Ovary (tissue), 10 donors: ENCODE measurements at places on chromosomes 2 and 18.

DNA sequence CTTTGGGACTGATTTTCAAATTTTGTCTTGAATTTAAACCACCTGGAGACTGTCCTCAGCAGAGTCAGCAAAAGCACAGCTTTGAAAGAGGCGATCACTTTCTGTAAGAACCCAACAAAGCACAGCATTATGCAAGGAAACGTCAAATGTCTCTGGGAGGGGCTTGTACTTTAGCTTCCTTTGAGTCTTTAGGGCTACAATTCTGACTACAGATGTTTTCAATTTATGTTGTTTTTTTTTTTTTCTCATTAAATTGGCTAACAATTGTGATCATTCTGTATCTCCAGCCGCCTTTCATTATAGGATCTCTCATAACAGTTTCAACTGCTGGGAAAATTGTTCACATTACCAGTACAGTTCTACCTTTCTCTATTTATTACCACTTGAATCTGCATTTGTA, 48.3 kb downstream of the COL3A1 start:
- no peaks in the 10 kb centered on the region for H3K27me3 ChIP-seq
- no peak overlapping the region for H3K4me3 ChIP-seq
- no peak overlapping the region for H3K27ac ChIP-seq
- DNase-seq = no peak
- peaks cover 4% of the 10 kb centered on the region for H3K4me1 ChIP-seq

GRCh38 chr18:12065397-12065796, 28.2 kb upstream of the ANKRD62 start:
- H3K36me3 ChIP-seq = no peaks in the 10 kb centered on the region
- H3K27ac ChIP-seq = no peak overlapping the region
- no peaks in the 10 kb centered on the region for H3K4me1 ChIP-seq
- H3K27me3 ChIP-seq = no peaks in the 10 kb centered on the region
- no peak overlapping the region for H3K4me3 ChIP-seq
- no peak for DNase-seq

- no peaks in the 10 kb centered on the region for H3K36me3 ChIP-seq
- DNase-seq = no peak
Observed at GRCh38 chr2:205752924-205753323, 70.6 kb downstream of the NRP2 start.

DNA sequence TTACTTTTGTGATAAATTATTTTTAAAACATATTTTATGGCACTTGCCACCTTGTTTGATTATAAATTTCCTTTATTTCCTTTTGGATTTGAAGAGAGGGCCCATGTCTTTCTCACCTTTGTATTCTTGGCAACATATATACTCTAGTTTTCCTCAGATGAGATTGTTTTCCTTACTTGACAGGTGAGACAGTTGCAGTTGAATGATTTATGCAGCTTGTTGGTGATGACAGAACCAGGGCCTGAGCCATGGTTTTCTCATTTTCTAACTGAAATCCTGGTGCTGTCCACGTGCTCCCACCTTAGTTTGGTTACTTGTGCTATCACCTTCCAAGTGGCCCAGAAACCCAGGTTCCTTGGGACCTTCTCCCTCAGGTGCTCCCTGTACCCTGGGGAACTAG, 58.2 kb downstream of the TTC39C start:
- no peak overlapping the region for H3K4me3 ChIP-seq
- no peak overlapping the region for H3K27ac ChIP-seq
- H3K27me3 ChIP-seq = no peaks in the 10 kb centered on the region

DNA sequence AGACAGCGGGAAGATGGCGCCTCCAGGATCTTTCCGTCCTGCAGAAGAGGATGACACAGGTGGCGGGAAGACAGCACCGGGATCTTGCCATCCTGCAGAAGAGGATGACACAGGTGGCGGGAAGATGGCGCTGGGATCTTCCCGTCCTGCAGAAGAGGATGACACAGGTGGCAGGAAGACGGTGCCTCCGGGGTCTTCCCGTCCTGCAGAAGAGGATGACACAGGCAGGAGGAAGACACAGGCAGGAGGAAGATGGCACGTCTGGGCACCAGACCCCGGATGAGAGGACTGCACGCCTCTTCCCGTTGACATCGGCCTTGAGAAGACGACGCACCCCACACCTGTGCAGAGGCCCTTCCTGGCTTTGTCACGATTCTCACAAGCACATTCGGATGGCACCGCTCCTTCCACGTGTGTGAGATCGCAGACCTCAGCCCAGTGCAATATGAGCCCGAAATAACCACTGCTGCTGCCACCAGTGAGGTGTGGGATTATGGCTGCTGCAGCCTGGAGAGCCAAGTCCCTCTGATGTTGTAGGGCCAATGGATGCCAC, 79.4 kb upstream of the SNTG2 start:
- no peaks in the 10 kb centered on the region for H3K36me3 ChIP-seq
- H3K4me3 ChIP-seq = no peak overlapping the region
- H3K4me1 ChIP-seq = no peaks in the 10 kb centered on the region
- DNase-seq = no peak
- no peak overlapping the region for H3K27ac ChIP-seq
- no peaks in the 10 kb centered on the region for H3K27me3 ChIP-seq

DNA sequence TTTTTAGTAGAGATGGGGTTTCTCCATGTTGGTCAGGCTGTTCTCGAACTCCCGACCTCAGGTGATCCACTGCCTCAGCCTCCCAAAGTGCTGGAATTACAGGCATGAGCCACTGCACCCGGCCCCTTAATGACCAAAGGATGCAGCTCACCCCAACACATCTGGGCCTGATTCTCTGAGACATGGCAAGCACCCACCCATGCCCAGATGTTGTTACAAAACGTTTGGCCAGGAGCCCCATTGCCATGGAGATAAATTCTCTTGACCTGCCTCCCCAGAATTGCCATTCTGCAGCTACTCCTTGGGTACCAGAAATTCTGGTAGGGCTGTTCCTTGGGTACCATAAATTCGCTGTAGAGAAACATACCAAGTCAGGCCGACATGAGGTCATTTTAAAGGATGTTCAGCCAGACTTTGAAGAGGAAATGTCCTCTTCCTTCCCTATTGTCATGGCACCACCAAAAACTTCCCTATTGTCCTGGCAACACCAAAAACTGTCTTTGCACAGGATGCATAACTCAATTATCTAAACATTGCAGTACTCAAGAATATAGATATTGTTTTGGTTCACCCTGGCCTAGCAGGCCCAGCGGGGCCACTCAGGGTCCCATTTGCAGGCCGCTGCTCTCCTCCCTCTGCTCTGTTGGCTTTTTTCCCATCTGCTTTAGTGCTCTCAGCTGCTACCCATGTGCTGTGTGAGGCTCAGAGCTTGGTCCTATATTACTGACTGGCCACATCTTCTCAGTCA, 160.9 kb upstream of the TTC39C start:
- H3K36me3 ChIP-seq = no peaks in the 10 kb centered on the region
- no peak overlapping the region for H3K4me3 ChIP-seq
- no peak for DNase-seq
- H3K4me1 ChIP-seq = no peaks in the 10 kb centered on the region
- H3K27ac ChIP-seq = no peak overlapping the region

DNA sequence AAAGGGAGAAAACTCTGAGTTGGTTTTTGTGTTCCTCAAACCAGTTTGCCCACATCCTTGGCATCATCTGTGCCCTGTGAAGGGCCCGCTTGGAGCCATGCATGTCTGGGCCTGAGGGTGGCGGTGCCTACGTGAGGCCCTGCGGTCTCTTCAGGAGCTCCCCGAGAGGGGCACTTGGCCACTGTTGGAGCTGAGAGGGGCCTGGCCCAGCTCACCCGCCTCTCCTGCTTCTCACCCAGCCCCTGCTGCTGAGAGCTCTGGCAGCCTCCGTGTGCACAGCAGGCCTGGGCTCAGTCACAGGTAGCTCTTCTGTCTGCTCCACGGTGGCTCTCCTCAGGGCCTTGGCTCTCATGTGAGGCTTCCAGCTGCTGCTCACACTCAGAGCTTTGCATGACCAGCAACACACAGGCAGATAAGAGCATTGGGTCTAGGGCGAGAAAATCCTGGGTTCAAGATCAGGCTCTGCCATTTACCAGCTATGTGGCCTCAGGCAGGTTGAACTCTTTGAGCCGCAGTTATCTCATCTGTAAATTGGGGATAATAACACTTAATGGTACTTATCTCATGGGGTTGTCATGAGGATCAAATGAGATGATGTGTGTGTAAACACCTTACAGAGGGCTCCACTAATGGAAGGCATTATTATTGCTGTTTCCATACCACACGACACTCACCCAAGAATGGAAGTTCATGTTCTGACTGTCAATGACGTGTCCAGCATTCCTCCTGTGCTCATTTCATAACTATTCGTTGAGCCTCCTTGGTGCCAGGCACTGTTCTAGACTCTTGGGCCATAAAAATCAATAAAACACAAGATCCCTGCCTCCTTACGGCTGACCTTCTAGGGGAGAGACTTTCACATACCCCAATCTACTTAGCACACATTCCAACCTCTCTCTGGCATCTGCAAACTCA, 41.6 kb upstream of the PLB1 start:
- H3K4me1 ChIP-seq = no peaks in the 10 kb centered on the region
- no peak overlapping the region for H3K4me3 ChIP-seq
- no peaks in the 10 kb centered on the region for H3K27me3 ChIP-seq
- H3K27ac ChIP-seq = no peak overlapping the region
- H3K36me3 ChIP-seq = no peaks in the 10 kb centered on the region

DNA sequence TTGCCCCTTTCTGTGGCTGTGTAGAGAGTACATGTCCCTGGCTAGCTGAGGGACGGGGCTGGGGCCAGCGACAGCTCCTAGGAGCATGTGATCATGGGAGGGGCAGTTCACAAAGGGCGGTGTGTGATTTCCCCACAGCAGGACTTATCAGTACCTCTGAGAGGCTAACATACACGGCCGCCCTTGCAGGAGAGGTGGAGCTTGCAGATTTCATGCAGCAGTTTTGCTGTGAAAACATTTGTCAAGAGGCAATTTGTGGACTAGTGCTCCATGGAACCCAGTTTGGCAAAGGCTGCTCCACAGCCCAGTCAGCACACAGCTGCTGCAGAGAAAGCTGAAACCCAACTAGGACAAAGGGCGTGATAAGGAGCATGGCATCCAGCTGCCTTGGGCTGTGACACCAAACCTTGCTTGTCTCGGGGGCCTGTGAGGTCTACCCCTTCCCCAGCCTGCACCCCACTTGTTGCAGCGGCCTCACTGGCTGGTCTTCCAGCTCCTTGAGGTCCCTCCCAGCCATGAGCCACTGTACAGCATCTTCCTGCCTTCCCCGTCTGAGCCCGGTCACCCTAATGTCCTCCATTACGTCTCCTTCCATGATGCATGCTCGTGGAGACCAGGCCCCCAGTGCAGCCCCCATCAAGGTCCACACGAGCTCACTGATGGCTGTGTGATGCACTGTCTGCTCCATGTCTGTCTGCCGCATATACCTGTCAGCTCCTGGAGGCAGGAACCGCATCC, 121.4 kb upstream of the HDAC4 start:
- peaks cover 2% of the 10 kb centered on the region for H3K4me1 ChIP-seq
- no peak overlapping the region for H3K4me3 ChIP-seq
- H3K27ac ChIP-seq = no peak overlapping the region
- H3K36me3 ChIP-seq = no peaks in the 10 kb centered on the region
- H3K27me3 ChIP-seq = no peaks in the 10 kb centered on the region

DNA sequence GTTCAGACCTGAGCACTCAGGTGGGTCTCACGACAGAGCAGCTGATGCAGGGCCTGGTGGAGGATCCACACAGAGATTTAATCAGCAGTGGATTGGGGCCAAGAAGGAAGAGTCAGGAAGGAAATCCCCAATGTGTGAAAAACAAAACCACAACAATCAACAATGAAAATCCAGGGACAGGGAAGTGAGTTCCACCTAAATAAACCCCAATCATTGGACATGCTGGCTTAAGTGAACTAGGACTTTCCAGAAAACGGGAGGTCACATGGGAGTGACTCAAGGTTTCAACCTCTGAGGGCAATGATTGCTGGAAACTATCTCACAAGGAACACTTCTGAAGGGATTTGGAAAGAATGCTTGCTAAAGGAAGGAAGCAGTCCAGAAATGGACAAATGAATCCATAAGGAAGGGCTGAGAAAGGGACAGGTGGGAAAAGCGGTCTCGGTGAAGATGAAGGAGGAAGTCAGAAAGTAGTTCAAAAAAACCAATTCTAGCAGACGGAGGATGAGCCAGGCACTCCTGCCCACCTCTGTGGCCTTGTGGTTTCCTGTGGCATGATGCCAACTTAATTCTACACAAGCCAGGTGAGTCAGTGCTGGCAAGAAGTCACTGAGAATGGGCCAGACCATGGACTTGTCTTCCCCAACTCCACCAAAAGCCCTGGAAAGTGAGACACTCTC, 15.4 kb upstream of the XDH start:
- DNase-seq = no peak
- H3K27ac ChIP-seq = no peak overlapping the region
- no peaks in the 10 kb centered on the region for H3K36me3 ChIP-seq
- no peak overlapping the region for H3K4me3 ChIP-seq

DNA sequence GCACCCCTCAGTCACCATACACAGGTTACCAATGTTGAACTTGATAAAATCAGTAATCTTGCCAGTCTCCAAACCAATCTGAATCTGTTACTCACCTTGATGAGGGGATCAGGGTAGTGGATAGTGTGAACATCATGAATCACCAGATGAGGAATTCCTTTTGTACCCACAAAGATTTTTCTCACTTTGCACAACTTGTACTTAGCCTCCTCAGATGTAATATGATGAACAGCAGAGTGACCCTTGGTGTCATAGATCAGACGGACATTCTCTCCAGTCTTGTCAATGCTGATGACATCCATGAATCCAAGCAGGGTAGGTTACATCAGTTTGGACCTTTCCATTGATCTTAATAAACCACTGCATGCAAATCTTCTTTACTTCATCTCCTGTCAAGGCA, 54.7 kb downstream of the MDH1 start:
- H3K36me3 ChIP-seq = no peaks in the 10 kb centered on the region
- H3K4me1 ChIP-seq = no peaks in the 10 kb centered on the region
- H3K27ac ChIP-seq = no peak overlapping the region
- H3K4me3 ChIP-seq = no peak overlapping the region
- H3K27me3 ChIP-seq = no peaks in the 10 kb centered on the region
- DNase-seq = no peak

DNA sequence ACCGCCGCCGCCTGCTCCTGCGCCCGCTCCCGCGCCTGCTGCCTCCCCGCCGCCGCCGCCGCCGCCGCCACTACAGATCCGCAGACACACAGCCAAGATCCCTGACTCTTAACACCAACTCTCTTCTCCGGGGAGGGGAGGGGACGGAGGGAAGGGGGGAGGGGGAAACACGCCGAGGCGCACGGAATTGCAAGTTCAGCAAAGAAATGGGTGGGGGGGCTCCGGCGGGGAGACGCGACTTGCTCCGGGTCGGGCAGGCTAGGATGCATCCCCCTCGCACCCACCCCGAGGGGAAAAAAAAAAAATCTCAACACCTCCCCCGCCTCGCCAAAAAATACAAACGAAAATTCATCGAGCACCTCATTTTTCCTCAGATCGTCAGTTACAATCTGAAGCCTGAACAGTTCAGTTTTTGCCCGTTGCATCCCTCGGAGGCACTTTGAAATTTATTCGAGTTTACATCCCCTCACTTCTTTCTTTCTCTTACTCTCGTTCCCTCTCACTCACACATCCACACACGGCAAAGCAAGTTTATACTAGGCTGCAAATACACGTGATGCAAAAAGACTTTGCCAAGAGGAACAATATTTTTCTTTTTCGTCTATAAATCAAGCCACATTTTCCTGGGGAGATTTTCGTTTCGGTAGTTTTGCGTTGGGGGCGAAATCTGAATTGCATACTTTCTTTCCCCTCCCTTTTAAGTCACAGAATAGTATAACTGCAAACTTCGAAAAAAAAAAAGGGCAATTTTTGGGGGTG, at the start of gene TCF4:
Gene TCF4, minus strand, starts transcription at position 82 of the 759 bp plus-strand sequence. CDS start 1,076 bp downstream, outside the sequence.
- peak within 1 kb of the TSS; percentile 42 for H3K4me3 ChIP-seq
- H3K4me1 ChIP-seq = no peaks in the 10 kb centered on the region
- no peaks in the 10 kb centered on the region for H3K27me3 ChIP-seq
- H3K36me3 ChIP-seq = no peaks in the 10 kb centered on the region
- H3K27ac ChIP-seq = peak within 1 kb of the TSS; percentile 79
- peak; percentile 62 for DNase-seq

- H3K4me1 ChIP-seq = no peaks in the 10 kb centered on the region
- no peak overlapping the region for H3K27ac ChIP-seq
- H3K27me3 ChIP-seq = no peaks in the 10 kb centered on the region
- no peak overlapping the region for H3K4me3 ChIP-seq
- no peak for DNase-seq
Observed at GRCh38 chr2:151040039-151040438, 221.6 kb downstream of the RBM43 start.
